ENCODE measurements at places on chromosomes 16 and 17.

GRCh38 chr17:39611401-39612112 is 3.8 kb upstream of the NEUROD2 start:
- DNase-seq, result no peak

- DNase-seq, result no peak
Measured at GRCh38 chr17:29682987-29683386, 60.3 kb upstream of the CORO6 start.

GRCh38 chr16:11071829-11072228 is 127.5 kb downstream of the CLEC16A start:
- no peak for DNase-seq

DNA sequence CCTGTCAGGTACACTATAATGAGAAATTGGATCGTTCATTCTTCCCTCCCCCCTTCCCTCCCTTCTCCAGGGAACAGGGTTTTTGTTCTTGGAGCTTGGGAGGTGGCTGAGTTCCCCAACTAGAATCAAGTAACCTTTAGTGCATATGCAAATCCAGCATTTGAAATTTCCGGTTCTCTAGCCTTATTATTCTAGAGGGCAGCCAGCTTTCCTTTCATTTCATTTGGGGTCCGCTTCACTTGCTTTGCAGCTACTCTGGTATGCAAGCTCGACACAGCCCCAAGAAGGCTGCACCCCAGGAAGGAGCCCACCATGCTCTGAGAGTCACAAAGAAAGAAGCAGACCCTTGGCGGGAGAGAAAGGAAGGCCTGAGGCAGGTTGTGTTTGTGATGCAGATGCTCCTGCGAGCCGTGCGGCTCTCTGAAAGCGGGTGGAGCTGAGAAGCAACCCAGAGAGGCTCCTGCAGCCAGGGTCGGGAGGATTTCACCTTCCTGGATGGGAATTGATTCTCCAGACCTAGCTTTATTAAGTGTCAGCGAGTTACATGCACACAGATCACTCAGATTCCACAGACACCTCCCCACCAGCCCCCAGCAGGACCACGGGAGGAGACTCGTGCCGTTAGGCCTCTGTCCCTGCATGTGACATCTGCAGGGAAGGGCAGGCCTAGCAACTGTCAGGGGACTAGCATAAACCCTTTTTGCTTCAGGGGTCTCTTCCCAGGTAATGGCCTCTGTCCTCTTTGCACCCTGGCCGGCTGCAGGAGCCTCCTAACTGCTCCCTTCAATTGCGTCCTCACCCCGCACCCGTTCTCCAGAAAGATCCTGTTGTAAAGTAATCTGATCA is 34.5 kb downstream of the PMM2 start:
- DNase-seq, result no peak

DNA sequence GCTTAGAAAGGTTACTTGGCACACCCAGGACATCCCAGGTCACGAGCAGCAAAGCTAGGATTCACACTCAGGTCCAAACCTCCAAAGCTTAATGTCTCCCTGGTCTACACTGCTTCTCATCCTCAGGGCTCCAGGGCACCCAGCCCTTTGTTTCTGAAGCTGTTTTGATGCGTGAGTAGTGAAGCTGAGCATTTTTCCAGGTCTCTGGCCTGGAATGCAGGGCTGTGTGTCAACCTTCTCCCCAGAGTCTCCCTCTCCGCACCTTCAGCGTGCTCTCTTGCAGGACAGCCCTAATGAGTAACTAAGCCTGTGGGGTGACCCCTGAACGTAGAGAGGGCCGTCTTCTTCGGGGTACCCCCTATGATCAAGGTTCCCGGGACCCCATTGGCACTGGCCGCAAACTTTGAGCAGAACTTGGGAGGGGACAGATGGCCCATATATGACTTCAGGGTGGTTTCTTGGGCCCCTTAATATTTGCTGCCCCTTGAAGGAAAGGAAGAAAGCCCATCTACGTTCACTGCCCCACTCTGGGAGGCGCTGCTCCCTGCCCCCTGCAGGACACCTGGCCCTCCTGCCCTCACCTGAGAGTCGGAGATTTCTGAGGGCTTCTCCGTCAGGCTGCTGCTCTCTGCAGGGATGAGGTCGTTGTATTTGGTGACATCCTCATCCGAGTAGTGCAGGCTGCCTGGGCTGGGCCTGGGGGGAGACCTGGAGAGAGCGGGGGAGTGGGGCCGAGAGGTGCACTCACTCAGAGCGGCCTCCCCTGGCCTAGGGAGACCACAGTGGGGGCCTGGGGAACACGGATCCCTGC is 36.4 kb upstream of the CDC42EP4 start:
- no peak for DNase-seq

GRCh38 chr16:51003850-51004566 is 147.1 kb downstream of the SALL1 start:
- no peak for DNase-seq

GRCh38 chr17:72843591-72843990 is 248.9 kb downstream of the SLC39A11 start:
- DNase-seq, result no peak

- no peak for DNase-seq
Measured at GRCh38 chr16:12460064-12460392, 343.7 kb downstream of the CPPED1 start.

Data from T-helper 22 cell (primary cell).